ENCODE measurements at places on chromosomes 2 and 18.
A peak's percentile ranks its signal among the peaks of the same experiment; 100 is the strongest.

GRCh38 chr18:3931542-3932112 lies 481.7 kb downstream of the TGIF1 start:
- no peak for DNase-seq

DNA sequence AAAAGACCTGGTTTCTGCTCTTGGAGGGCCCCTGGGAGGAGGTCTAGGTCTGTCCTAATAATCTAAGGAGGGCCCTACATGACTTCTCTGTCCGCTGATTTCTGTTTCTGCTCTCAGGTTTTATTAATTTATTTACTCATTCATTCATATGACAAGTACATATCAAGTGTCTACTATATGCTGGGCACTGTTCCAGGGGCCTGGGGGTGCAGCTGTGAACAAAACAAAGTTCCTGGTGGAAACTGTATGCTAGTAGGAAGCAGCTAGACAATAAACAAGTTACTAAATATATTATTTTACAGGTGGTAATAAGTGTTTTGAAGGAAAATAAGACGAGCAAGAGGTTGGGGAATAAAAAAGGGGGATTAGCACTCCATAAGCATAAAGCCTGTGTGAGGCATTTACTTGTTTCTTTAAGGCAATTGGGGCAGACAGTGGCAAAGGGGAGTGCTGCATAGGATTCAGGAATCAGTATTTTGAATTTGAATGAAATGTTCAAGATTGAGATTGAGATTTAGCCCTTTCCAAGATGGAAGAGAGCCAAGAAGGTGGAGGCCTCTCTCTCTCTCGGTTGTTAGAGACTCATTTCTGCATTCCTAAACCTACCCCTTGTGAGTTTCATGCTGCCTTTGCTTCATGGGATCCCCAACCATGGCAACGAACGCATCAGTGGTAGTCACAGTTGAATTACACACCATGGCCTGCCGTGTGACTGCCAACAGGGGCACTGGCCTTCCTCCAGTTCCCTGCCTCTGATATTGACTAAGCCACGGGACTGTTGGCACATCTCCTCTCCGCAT lies 28.3 kb downstream of the DRC1 start:
- DNase-seq, result no peak

DNA sequence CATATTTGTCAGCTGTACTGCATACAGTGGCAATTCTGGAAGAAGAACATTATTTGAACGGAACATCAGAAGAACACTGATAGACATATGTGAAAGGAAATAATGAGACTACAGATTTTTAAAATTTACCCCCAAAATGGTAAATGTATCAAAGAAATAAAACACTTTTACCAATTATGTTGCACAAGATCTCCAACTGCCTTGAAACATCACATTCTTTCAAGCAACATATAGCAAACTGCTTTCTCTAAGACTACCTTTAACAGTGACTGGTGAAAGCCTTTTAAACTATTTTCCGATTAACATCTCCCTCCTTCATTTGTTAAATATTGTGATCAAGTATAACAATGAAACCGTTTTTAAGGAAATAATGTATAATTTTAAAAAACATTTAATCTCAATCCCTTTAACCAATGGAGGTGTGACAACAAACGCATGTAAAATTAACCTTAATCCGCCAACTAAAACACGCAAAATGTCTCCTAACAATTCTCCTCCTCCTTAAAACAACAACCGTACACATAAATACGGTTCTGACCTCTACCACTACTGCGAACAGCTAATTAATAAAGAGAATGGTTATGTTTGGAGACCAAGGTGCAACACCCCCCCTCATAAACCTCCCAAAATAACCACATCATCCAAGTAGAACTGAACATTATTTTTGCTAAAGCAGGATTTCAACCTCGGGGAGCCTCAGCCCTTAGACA lies 2.4 kb downstream of the FBXO11 start:
- DNase-seq, result peak; percentile 23

GRCh38 chr18:21943456-21943855 lies 202.9 kb downstream of the MIB1 start:
- DNase-seq, result no peak

GRCh38 chr2:240570531-240571313 lies 2.4 kb downstream of the RNPEPL1 start:
- DNase-seq, result no peak

DNA sequence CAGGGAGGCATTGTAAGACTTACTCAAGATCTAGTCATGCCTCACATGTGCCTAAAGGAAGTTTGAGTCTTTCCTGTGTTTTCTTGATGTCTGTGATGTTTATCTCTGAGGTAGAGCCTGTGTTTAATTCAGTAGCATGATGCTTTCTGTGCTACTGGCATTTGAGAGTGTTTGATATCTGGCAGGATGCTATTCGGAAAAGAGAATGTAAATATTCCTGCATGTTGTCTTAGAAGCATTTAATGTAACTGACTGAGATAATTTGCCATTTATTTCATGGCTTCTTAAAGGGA lies 58.8 kb downstream of the GREB1L start:
- no peak for DNase-seq

DNA sequence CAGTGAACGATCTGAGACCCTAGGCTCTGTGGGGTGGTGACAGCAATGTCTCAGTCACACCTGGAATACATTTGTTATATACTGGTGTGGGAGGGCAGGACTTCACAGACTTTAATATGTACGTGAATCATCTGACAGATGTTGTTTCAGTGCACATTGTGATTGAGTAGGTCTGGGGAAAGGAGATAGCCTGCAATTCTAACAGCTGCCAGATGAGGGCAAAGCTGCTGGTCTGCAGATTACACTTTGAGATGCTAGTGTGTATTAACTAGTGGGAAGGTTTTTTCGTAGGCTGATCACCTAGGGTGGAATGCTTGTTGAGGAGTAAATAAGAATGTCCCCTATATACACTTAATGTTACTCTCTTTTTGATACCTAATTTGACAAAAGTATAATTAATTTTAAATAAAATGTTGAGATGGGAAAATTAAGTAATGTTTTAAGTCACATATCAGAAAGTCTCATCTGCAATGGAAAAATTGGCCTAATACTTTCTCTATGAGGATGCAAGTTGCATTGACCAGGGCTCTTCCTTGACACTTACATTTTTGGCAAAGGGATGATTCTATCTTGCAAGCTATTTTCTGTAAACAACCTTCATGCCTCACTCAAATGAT lies 496.9 kb upstream of the HNMT start:
- no peak for DNase-seq

- no peak for DNase-seq
Measured at GRCh38 chr2:67994716-67995115, 68.1 kb downstream of the C1D start.

GRCh38 chr2:70340075-70340474 lies 38.2 kb upstream of the FAM136A start:
- no peak for DNase-seq

DNA sequence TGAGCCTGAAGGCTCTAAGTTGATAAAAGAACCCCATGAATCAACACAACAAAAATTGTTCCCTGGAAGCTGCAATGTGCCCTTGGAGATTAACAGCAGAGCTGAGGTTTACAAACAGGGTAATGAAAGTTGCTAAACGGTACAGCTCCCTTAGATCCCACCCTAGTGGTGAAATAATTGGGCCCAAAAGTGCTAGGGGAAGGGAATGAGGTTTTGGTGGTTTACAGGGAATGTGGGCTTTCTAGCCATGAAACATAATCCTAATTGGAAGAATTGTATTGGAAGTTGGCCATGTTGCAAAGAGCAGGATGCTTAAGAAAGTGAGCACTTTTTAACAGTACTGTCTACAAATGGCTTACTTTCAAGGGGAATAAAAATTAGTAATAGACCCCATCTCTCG lies 180.2 kb upstream of the SMIM21 start:
- no peak for DNase-seq

DNA sequence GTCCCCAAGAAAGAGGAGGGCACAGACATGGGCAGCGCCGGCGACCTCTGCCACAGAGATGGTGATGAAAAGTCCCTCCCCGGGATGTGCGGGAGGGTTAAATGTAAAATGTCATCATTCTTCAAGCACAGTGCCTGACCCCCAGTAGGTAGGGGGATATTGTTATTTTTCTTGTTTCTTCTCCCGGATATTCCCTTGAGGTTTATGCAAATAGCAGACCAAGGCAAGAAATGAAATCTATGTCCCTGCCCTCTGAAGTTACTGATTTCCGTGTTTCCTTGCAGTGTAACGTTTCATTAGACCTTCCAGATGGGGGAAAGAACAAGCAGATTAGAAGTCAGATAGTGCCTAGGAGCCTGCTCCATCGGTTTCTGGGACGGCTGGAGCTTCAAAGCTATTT lies 158.3 kb downstream of the KLHL29 start:
- DNase-seq, result no peak

DNA sequence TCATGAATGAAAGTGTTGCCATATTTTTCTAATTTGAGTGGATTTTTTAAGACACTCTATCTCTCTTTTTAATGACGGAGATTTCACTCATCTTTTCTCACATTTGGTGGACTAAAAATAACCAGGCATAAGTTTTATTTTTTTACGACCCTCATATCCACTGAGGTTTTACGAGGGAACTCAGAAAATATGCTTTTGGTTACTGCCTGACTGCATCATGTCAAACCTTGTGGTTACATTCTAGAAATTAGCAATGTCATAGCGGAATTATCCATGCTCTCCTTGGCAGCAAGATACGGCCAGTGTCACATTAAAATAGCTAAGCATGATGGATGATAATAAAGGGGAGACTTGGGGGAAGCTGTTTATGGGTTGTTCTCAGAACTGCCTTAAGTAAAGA lies 428.6 kb upstream of the FSHR start:
- DNase-seq, result no peak

DNA sequence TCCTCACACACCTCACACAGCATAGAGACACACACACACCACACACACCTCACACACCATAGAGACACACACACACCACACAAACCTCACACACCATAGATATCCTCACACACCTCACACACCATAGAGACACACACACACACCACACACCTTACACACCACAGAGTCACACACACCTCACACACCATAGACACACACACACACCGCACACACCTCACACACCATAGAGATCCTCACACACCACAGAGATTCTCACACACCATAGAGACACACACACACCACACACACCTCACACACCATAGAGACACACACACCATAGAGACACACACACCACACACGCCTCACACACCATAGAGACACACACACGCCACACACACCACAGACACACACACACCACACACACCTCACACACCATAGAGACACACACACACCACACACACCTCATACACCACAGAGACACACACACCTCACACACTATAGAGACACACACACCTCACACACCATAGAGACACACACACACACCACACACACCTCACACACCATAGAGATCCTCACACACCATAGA lies 270.6 kb downstream of the CYRIA start:
- no peak for DNase-seq

- DNase-seq, result no peak
Measured at GRCh38 chr2:237739101-237739500, 59.5 kb upstream of the RBM44 start.

DNA sequence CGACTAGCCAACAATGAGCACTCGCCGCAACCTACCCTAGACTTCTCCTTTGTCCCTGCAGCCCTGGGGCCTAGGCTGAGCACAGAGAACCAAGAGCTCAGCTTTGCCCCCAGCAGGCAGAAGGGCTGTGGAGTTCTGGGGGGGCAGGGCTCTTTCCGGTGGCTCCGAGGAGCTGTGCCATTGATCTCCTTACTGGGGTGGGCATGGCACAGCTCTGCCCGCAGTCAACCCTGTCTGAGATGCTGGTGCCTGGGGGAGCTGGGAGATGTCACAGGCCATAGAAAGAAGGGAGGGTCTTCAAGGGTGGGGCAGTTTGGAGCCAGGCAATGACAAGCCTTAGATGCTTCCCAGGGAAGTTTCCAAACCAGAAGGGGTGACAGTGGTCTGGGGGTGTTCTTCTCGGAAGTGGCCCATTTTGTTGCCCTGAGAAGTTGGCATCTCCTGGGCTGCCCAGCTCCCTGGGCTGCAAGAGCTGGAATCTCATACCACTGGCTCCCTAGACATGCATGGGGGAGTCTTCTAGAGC lies 14.1 kb upstream of the GPR55 start:
- DNase-seq, result peak; percentile 7

- DNase-seq, result no peak
Measured at GRCh38 chr2:14751581-14751980, 119.1 kb downstream of the LRATD1 start.

DNA sequence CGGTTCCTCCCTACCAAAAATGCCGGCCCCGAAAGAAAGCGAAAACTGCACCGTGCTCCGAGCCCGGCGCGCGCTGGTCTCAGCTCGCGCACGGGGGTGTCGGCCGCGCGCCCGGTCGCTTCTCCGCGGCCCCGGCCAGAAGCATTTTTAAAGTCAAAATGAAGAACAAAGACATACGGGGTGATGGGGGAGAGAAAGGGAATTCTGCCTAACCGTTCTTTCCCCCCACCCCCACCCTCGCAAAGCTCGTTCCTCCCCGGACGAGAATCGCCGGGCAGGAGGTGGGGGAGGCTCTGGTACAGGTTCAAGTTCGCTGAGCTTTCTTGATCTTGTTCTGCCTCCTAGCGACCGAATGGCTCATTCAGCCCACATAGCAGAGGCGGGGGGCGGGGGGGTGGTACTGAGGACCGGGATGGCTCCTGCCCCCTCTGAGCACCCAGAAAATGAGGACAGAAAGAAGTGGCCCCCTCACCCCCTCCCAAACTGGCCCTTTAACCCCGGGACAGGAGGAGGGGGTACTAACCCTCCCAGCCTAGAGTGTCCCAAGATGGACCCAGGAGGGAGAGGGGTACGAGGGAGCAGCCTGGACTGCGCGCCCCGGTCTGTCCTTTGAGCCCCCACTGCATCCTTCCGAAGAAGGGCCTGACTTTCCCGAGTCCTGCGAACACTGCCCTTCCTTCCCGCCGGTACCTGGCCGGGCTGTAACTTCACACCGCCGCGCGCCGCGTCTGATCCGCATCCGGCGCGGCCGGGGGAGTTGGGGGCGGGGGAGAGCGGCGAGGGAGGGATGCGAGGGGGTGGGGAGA lies 3.1 kb downstream of the BCL11A start:
- peak; percentile 45 for DNase-seq

- no peak for DNase-seq
Measured at GRCh38 chr2:45047301-45047700, 38.0 kb upstream of the SIX2 start.

DNA sequence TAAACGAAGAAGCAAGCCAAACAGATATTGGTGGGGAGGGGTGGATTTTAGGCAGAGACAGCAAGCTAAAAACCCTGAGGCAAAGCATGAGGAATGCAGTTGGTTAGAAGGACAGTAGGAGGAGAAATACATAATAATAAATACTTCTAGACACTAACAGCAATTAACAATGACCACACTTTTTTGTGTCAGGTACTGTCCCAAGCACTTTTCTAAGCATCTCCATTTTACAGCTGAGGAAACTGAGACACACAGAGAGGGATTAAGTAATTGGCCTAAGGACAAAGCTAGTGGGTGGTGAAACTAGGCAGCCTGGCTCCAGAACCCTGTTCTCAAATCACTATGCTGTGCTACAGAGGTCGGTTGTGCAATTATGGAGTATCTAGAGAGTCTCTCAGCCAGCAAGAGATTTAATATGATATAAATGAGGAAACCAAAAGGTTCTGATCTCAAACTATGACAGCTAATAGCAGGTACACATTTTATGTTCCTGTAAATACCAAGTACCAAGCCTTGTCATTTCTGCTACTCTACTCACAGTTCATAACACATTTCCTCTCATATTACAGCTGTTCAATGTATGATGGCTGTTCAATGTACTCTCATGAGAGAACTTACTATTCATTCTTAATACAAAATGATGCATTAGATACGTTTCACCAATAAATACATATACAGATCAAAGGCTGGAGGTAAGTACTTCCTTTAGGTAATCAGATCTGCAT lies 5.3 kb downstream of the MAP4K3 start:
- no peak for DNase-seq

GRCh38 chr2:23433282-23433681 lies 48.3 kb downstream of the KLHL29 start:
- no peak for DNase-seq

GRCh38 chr2:155190342-155190741 lies 491.8 kb downstream of the KCNJ3 start:
- no peak for DNase-seq

Measured in CD4-positive, alpha-beta T cell treated with Interleukin-4 for 1 hour (primary cell).